Hepatocyte (in vitro differentiated cells): ENCODE measurements at places on chromosomes 4 and X.

- H3K4me3 ChIP-seq: no peak overlapping the region
- no peak for DNase-seq
- H3K36me3 ChIP-seq: no peaks in the 10 kb centered on the region
- no peaks in the 10 kb centered on the region for H3K27me3 ChIP-seq
Observed at GRCh38 chr4:151808120-151808529, 47.3 kb upstream of the GATB start.

- no peaks in the 10 kb centered on the region for H3K4me1 ChIP-seq
- no peaks in the 10 kb centered on the region for H3K36me3 ChIP-seq
- H3K27ac ChIP-seq: no peak overlapping the region
- H3K4me3 ChIP-seq: no peak overlapping the region
- no peaks in the 10 kb centered on the region for H3K27me3 ChIP-seq
Observed at GRCh38 chr4:89486042-89486441, 178.4 kb upstream of the GPRIN3 start.

- H3K36me3 ChIP-seq: no peaks in the 10 kb centered on the region
- no peak for DNase-seq
Observed at GRCh38 chrX:68588602-68589371, 58.7 kb upstream of the STARD8 start.

GRCh38 chrX:116285501-116285900, 115.0 kb downstream of the AGTR2 start:
- H3K27me3 ChIP-seq: no peaks in the 10 kb centered on the region
- no peak overlapping the region for H3K4me3 ChIP-seq
- H3K4me1 ChIP-seq: no peaks in the 10 kb centered on the region
- no peaks in the 10 kb centered on the region for H3K36me3 ChIP-seq
- no peak overlapping the region for H3K27ac ChIP-seq

GRCh38 chr4:80913381-80913780, 117.1 kb upstream of the BMP3 start:
- no peak overlapping the region for H3K27ac ChIP-seq
- H3K4me3 ChIP-seq: no peak overlapping the region
- H3K4me1 ChIP-seq: no peaks in the 10 kb centered on the region
- no peaks in the 10 kb centered on the region for H3K36me3 ChIP-seq
- DNase-seq: no peak

DNA sequence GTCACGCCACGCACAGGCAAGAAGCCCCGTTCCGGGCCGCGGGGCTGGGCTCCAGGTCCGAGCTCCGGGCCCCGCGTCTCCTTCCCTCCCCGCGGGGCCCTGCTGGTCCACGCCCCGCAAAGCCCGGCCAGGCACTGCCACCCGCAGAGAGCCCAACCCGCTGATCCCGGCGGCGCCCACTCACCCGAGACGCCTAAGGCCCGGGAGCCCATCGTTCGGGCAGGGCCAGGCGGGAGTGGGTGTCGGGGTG, 870 bp downstream of the PDZD4 start:
- DNase-seq: no peak
- no peak overlapping the region for H3K27ac ChIP-seq

DNA sequence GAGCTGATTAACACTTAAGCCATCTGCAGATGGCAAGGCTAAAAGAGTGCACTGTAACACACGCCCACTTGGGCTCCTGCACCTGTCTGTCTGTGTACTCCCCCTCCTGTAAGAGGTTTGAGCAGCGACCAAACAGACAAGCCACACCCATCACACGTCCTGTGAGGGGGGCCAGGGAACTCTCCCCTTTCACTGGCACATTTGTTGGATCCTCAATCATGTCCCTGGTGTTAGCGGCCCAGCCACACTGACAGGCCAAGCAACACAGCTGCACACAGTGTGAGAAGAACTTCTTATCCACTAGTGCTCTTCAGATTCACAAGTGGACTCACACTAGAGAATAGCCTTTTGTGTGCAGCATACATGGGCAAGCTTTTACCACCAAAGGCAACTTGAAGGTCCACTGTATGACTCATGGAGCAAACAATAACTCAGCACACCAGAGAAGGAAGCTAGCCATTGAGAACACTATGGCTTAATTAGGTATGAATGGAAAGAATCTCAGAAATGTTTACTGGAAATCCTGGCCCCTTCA, 29.1 kb upstream of the UTP14A start:
- H3K4me3 ChIP-seq: no peak overlapping the region
- no peaks in the 10 kb centered on the region for H3K4me1 ChIP-seq
- no peaks in the 10 kb centered on the region for H3K36me3 ChIP-seq
- H3K27me3 ChIP-seq: no peaks in the 10 kb centered on the region
- DNase-seq: peak; percentile 8

DNA sequence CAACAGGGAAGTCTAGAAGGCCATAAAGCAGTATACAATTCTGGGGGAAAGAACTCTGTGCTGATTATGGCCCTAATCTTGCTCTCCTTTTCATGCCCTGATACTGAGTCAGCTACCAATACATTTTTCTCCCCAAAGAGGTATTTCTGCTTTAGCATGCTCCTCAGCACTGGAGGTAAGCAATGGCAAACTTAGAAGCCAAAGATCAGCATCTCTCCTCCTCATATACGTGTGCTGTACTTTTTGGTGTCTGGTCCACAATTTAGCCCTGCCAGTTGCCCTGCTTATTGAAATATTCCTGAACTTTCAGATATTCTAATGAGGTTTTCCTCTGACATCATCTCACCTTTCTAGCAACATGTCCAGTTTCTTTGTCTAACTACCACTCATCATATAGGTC, 226.2 kb downstream of the FSTL5 start:
- H3K27ac ChIP-seq: no peak overlapping the region
- H3K36me3 ChIP-seq: no peaks in the 10 kb centered on the region
- no peak for DNase-seq
- no peaks in the 10 kb centered on the region for H3K27me3 ChIP-seq

DNA sequence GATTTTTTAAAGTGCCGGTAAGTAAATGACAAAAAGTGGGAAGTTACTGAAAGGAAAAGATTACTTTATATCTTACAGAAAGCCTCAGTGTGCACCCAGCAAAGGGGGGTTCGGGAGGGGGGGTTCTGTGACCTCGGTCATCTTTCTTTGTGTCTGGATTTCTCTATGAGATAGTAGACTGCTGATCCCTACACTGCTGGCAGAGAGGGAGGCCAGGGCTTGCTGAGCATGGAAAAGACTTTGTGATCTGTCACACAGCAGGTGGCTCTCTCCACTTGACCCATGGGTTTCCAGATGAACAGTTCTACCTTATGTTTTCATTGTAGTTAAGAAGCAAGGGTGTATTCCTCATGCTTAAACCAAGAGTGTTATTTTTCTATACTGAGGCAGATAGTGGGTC, 475.6 kb downstream of the PCDH10 start:
- no peak overlapping the region for H3K4me3 ChIP-seq
- H3K27ac ChIP-seq: peak overlapping the region; percentile 10
- peaks cover 4% of the 10 kb centered on the region for H3K4me1 ChIP-seq
- H3K27me3 ChIP-seq: no peaks in the 10 kb centered on the region
- peak; percentile 24 for DNase-seq

- H3K36me3 ChIP-seq: no peaks in the 10 kb centered on the region
- H3K4me3 ChIP-seq: no peak overlapping the region
- no peaks in the 10 kb centered on the region for H3K27me3 ChIP-seq
- H3K27ac ChIP-seq: no peak overlapping the region
- H3K4me1 ChIP-seq: peaks cover 5% of the 10 kb centered on the region
- no peak for DNase-seq
Observed at GRCh38 chr4:174281182-174281737, 2.2 kb downstream of the FBXO8 start.

DNA sequence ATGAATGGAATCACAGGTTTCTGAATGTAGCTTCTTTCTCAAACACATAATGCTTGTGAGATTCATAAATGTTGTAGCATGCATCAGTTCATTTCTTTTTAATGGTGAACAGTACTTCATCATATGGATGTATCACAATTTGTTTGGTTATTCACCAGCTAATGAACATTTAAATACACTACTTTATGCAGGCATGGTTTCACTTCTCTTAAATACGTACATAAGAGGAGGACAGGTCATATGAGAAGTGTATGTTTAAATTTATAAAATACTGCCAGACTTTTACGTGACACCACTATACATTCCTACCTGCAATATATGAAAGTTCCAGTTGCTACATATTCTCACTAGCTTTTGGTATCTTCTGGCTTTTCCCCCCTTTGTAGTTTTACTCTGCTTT, 65.4 kb downstream of the ANKRD17 start:
- no peaks in the 10 kb centered on the region for H3K27me3 ChIP-seq
- H3K4me3 ChIP-seq: no peak overlapping the region
- H3K36me3 ChIP-seq: no peaks in the 10 kb centered on the region
- DNase-seq: no peak

DNA sequence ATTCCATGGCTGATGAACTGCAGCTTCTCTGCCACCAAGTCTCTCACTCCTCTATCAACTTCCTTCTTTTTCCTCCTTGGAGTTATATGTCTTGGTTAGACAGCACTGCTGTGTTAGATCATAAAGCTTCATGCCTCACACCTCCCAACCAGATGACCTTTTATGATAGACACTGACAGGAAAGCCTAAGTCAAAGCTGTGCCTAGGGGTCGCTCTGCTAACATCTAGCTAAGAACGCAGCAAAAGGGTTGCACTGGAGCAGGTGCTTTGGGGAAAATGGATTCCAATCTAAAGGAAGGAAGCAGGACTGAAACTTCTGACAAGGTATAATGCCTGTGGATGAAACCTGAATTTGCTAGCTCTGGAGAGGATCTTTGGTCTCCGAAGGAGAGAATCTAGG, 509.7 kb downstream of the SMARCA1 start:
- no peaks in the 10 kb centered on the region for H3K27me3 ChIP-seq
- no peaks in the 10 kb centered on the region for H3K36me3 ChIP-seq
- no peak overlapping the region for H3K4me3 ChIP-seq
- H3K4me1 ChIP-seq: no peaks in the 10 kb centered on the region

- peaks cover 9% of the 10 kb centered on the region for H3K4me1 ChIP-seq
- no peak overlapping the region for H3K4me3 ChIP-seq
- H3K27ac ChIP-seq: peak overlapping the region; percentile 72
- no peaks in the 10 kb centered on the region for H3K36me3 ChIP-seq
- DNase-seq: peak; percentile 48
Observed at GRCh38 chr4:83631066-83631465, 95.2 kb downstream of the GPAT3 start.

DNA sequence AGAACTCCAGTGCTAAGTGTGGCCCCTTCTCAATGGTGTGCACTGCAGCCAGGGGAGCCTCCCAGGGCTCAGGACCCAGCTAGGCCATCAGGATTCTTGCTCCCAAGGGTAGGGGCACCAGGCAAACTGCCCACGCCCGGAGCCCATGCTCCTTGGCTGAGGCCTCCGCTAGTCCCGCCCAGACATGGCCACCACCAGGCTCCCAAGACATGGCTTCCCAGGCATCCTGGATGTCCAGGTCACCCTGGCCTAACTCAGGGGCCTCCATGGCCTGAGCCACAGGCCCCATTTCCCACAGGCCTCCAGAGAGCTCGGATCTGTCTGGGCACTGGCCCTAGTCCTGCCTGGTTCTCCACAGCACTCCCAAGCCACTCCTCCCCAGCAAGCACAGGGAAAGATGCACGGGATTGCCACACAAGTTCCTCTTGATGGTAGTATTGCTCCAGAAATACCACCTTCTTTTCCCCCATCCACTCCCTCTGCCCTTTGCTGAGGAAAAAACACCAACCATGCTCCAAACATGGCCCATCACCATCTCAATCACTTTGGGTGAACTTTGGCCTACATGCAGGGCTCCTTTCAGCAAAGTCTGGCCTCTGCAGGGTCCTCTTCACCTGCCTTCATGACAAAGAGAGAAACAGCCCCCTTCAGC, 274.7 kb upstream of the AGTR2 start:
- H3K27me3 ChIP-seq: no peaks in the 10 kb centered on the region
- no peak overlapping the region for H3K4me3 ChIP-seq
- no peaks in the 10 kb centered on the region for H3K4me1 ChIP-seq
- no peak overlapping the region for H3K27ac ChIP-seq
- DNase-seq: no peak

DNA sequence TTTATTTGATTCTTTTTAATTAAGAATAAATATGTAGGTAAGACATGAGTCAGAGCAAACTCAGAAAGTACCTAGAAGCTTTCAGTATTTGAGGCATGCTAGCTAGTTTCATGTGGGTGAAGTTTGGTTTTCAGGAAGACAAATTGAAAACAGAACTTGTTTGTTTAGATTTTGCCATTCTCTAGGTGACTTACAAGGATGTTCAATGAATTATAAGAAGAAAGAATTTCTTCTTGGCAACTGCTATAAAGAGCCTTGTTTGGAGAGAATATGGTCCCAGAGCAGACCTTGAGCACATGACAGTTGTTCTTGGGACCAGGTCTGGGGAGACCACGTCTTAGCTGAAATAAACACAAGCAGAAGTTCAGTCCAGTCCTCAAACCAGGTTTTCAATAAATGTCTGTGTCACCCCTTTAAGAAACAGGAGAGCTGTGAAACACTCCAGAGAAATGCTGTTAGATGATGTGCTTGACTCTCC, 38.0 kb upstream of the IL21 start:
- no peak for DNase-seq
- H3K27me3 ChIP-seq: no peaks in the 10 kb centered on the region
- H3K36me3 ChIP-seq: no peaks in the 10 kb centered on the region
- H3K4me3 ChIP-seq: no peak overlapping the region

DNA sequence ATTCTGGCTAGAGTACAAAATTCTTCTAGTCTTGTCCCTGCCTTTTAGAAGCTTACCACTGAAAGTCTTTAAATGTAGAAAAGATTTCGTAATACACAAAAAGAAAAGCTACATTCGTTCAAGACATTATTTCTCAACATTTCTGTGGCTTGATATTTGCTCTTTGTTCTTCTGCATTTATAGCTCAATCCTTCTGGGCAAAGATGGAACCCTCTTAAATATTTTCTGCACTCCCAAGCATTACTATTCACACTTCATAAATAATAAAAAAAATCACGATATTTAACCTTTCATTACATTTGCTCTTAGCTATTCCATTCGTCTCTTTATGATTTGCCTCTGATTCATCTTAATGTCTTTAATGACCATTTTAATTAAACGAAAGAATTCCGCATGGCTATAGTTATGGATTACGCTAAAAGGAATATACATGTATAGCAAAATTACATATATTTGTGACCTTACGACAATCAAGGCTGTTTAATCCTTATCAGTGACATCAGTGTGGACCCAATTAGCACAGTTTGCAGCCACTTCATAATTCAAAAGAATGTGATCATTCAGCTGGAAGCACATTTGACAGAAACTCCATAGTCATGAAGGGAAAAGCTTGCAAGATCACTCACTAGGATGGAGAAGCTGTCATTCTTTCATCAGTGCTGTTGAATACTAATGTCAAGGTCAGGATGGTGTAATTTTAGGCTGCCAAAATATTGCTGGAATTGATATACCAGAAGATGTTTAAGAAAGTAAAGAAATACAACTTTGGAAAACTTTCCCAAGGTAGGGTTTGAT, 1075.0 kb upstream of the TENM3 start:
- H3K27ac ChIP-seq: no peak overlapping the region
- no peak overlapping the region for H3K4me3 ChIP-seq
- H3K27me3 ChIP-seq: no peaks in the 10 kb centered on the region
- H3K4me1 ChIP-seq: no peaks in the 10 kb centered on the region
- no peak for DNase-seq
- no peaks in the 10 kb centered on the region for H3K36me3 ChIP-seq
